ENCODE measurements at places on chromosomes 3 and 15. TPM values are rescaled to one million over a fixed set of nuclear protein-coding genes. Genes with fewer than 3 reads are reported as not detected.

GRCh38 chr3:190217081-190217480 is 96.4 kb upstream of the P3H2 start:
- DNase-seq: no peak

DNA sequence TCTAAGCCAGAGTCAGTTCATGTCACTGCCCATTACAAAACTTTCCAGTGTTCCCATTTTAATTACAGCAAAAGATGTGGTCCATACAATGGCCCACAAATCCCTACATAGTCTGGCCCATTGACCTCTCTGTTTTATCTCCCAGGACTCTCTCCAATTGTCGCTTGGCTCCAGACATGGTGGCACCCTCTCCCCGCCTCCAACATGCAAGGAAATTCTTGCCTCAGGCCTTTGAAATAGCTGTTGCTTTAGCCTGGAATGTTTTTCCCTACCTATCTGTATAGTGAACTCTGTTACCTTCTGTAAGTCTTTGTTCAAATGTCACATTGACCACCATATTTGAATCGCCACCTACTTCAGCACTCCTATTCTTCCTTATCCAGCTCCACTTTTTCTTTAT is 377.3 kb upstream of the MCTP2 start:
- no peak for DNase-seq

DNA sequence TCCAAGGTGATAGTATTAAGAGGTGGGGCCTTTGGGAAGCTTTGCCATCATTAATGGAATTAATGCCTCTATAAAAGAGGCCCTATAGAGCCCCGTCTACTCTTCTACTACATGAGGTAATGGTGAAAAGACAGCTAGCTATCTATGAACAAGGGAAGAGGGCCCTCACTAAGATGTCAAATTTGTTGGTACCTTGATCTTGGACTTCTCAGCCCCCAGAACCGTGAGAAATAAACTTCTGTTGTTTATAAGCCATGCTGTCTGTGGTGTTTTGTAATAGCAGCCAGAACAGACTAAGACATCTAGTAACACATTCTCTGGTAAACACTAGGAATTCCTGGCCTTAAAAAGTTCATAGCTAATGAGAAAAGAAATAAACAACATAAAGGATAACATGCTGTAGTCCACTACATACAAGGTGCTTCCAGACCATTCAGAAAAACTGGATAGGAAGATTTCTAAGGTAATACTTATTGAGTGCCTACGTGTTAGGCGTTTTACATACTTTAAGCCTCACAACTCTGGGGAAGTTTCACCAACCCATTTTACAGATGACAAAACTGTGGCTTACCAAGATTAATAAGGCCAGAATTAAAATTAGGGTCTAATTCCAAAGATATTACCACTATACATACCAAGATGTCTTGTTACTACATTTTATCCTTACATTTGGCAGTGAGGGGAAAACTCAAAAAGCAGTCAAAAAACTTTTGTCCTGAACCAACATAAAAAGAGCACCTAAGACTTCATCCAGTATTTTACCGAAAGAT is 3.2 kb downstream of the UBE3A start:
- DNase-seq: no peak

RETNLB gene
- not detected for total RNA-seq
